PC-9 (cell line): ENCODE measurements at places on chromosomes 3 and 15.

DNA sequence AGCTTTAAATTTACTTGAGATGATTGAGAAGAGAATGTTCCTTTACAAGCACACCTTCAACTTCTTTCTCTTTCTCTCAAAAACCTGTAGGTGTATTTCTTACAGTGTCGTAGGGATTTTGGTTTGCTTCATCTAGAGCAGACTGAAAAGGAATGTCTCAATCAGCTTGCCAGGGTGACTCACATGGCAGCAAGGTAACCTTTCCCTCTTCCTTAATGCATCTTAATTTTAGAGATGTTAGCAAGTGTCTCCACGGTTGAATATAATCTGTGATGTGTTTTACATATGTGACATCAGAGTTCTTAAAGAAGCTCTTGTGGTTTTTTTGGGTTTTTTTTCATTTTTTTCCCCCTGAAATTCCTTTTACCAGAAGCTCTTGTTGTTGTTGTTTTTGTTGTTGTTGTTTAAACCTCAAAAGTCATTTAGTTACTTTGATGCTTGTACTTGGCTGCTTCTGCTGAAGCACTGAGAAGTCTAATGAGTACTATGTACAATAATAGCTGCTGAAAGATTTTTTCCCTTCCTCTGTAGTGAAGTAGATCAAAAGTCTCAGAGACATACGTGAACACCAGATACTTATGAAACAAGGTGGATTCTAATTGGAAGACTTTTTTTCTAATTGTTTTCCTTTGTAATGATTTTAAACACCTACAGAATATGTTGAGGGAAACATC is 83.1 kb downstream of the RETNLB start:
- no peak for DNase-seq

- DNase-seq = no peak
Measured at GRCh38 chr3:37308247-37308646, 133.9 kb upstream of the LRRFIP2 start.

GRCh38 chr15:63122002-63122875 is 578 bp downstream of the LACTB start:
- peak; percentile 88 for DNase-seq

- no peak for DNase-seq
Measured at GRCh38 chr3:37981348-37981664, 9.3 kb upstream of the VILL start.

DNA sequence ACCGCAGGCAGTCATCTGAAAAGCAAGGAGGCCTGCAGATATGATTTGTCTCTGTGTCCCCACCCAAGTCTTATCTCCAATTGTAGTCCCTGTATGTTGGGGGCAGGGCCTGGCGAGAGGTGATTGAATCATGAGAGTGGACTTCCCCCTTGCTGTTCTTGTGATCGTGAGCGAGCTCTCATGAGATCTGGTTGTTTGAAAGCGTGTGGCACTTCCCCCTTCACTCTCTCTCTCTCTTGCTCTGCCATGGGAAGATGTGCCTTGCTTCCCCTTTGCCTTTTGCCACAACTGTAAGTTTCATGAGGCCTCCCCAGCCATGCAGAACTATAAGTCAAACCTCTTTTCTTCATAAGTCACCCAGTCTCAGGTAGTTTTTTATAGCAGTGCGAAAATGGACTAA is 83.3 kb downstream of the TMCO5A start:
- no peak for DNase-seq

- no peak for DNase-seq
Measured at GRCh38 chr3:67031986-67032385, 33.9 kb downstream of the KBTBD8 start.

DNA sequence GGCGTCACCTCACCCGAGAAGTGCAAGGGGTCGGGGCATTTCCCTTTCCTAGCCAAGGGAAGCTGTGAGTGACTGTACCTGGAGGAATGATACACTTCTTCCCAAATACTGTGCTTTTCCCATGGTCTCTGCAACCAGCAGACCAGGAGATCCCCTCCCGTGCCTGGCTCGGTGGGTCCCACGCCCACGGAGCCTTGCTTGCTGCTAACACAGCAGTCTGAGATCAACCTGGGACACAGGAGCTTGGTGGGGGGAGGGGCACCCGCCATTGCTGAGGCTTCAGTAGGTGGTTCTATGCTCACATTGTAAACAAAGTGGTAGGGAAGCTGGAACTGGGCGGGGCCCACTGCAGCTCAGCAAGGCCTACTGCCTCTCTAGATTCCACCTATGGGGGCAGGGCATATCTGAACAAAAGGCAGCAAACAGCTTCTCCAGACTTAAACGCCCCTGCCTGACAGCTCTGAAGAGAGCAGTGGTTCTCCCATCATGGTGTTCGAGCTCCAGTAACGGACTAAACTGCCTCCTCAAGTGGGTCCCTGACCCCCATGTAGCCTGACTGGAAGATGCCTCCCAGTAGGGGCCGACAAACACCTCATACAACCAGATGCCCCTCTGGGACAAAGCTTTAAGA is 31.4 kb upstream of the ABHD5 start:
- DNase-seq = no peak

DNA sequence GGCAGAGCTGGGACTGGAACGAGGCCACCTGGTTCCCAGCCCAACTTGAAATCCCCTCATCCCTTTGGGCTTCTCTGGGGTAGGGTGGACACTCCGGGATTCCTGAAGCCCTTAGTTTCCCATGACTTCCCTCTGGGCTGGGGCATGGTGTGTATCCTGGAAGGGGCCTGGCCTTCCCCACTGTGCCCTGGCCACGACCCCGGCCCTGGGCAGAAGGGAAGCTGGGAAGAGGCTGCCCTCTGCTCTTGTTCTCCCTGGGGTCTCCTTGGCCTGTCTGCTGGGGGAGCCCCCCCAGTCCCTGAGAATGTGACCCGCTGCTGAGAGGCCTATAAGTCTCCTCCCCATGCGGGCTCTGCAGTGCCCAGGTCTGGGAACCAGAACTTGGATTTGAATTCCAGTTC is 104.9 kb downstream of the LINGO1 start:
- no peak for DNase-seq

DNA sequence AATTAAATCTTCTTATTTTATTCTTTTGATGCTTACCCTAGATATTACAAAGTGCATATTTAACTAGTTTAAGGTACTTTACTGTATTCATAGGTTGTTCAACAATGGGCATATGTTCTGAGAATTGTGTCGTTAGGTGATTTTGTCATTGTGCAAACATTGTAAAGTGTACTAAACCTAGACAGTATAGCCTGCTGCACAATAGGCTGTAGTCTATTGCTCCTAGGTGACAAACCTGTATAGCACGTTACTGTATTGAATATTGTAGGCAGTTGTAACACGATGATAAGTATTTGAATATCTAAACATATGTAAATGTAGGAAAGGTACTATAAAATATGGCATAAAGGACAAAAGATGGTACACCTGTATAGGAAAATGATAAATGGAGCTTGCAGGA is 100.7 kb downstream of the CACNA2D3 start:
- no peak for DNase-seq

GRCh38 chr3:152385761-152386160 is 117.0 kb downstream of the MBNL1 start:
- no peak for DNase-seq

GRCh38 chr3:137012097-137012501 is 54.3 kb downstream of the IL20RB start:
- DNase-seq = no peak

DNA sequence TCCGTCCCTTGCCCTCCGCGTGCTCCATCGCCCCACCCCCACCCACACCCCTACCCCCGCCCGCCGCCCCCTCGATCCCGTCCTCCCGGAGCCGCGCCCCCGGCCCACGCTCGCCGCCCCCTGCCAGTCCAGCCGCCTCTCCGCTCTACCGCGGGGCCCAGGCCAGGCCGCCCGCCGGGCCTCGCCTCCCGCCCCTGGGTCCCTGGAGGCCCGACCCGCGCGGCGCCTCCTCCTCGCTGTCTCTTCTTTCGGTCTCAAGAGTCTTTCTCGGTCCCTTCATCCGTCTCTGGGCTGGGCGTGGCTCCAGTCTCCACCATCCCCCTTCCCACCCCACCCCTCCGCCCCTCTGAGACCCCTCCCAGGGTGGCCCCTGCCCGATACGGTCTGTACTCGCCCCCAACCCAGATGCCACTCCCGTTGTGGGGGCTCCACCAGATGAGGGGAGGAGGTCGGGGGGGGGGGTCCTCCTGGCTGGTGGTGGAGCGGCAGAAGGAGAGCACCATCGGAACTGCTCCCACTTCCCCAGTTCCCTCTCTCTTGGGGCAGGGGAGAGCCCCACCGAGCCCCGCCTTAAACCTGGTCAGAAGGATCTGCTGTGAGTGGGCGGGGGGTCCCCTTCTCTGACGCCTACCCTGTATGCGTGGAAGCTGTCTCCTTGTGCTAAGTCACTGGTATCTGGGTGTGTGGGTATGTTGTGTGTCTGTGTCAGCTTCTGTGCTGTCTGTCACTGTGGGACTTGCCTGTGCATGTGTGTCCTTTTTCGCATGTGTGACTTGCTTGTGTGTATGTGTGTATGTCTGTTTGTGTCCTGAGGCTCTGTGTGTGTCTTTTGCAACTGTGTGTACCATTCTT is 1.0 kb downstream of the PRKCD start:
- no peak for DNase-seq

- DNase-seq = no peak
Measured at GRCh38 chr3:156888176-156888575, 62.0 kb downstream of the LEKR1 start.

DNA sequence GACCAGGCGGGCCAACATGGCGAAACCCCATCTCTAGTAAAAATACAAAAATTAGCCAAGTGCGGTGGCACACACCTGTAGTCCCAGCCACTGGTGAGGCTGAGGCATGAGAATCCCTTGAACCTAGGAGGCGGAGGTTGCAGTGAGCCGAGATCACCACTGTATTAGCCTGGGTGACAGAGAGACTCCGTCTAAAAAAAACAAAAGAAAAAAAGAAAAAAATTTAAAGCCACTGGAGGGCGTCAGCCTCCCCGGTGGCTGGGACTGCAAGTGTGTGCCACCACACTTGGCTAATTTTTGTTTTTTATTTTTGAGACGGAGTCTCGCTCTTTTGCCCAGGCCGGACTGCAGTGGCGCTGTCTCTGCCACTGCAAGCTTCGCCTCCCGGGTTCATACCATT is 7.9 kb downstream of the RTF1 start:
- DNase-seq = no peak

DNA sequence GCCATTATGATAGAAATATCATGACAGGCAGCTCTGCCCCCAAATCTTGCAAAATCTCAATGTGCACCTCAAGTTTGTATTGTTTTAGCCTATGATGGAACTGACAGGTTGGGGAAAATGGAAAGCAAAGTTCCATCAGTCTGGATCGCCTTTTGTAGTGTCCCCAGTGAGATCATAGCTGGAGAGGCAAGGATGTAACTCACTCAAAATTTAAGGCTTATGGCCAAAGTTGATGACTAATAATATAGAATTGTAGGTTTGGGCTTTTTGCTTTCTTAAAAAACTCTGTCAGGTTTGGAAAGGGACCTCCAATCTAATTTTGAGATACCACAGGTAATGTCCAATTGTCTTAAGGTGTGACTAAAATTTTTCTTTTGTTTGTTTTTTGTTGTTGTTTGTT is 1.4 kb upstream of the ACP3 start:
- DNase-seq = no peak

DNA sequence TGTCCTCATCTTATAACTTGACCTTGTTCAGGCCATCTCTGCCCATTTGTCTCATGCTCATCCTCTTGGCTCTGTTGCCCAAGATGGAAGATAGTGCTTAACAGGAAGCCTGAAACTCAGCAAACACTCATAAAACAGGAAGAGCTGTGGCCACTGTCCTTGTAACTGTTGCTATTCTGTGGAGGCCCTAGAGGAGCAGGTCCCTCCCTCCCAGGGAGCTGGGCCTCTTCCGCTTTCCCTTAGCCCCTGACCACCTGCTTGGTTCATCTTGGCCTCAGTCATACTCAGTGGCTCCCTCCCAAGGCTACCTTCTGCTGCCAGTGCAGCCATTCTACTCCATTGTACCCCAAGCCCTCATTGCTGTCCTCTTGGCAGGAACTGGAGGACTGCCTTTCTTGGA is 3.5 kb downstream of the MAPKAPK3 start:
- DNase-seq = no peak

GRCh38 chr3:194840661-194841514 is 155.2 kb downstream of the FAM43A start:
- peak; percentile 75 for DNase-seq

DNA sequence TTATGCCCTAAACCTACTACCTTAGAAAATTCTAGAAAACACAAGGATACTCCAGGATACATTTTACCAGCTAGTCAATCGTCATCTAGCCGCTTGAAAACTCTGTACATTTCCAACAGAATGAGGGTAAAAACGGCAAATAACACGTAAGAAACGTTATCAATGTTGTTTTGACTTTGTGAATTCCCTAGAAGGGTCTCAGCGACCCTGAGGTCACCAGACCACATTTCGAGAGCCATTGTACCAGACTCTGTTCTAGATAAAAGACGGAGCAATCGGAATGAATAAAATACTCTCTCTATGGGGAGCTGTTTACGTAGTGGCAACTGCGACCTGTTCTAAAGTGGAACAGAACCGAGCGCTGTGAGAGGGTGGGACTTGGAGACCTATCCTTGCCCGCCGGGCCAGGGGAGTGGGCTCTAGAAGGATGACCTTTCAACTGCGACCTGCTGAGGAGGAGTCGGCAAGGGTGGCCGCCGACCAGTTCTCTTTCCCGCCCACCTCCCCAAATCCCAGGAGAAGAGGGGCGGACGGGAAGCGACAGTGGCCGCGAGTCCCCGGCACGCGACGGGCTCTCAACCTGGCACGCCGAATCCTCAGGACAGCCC is 778 bp upstream of the AP4E1 start:
- DNase-seq = peak; percentile 16

DNA sequence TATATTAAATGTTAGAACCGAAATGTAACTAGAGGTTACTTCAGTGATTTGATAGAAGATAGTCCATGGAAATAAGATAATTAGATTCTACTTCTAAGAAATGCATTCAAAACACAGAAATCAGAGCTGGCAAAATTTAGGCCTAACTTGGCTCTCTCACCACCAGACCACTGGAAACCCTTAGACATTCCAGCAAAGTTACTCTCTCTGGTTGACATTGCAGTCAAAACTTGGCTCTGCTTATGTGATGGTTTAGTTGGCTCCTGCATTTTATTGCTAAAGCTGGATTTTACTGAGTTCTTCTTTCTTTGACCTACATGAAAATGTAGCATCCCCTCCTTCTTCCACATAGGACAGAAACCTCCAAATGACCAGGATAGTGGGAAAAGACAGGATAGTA is 35.4 kb upstream of the CBLB start:
- no peak for DNase-seq

DNA sequence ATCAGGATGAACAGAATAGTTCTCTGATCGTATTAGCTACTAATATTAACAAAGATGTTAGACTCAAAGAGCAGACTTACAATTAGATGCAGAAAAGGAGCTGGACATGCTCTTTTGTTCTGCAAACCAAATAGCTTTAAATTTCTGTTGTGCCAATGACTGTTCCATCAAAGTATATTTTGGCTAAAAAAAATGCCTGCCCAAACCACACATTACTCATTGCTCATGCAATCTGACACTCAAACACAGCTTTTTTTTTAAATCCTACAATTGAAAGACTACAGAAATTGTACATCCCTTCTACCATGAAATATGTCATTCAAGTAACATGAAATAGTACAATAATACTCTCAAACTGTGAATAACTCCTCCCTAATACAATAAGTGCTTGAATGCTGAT is 48.6 kb downstream of the SHOX2 start:
- DNase-seq = no peak

- no peak for DNase-seq
Measured at GRCh38 chr15:74716651-74717050, 8.7 kb downstream of the CYP1A1 start.
